ENCODE measurements at places on chromosomes 2 and 18.

DNA sequence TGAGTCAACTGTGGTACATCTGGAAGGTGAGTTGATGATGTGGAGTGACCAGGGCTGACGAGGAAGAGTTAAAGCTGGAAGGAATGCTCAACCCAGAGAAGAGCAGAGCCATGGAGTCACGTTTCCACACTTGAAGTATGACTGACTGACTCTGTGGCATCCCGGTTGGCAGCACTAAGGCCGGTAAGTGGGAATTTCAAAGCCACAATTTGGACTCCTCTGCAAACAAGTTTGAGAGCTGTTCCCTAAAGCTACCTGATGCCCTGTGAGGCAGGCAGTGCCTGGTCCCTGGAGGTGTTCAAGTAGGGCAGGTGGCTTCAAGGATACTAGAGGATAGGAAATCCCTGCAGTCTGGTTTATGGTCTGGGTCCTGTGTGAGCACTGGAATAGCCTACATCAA is 69.3 kb upstream of the ITGB6 start:
- DNase-seq: peak; percentile 24

DNA sequence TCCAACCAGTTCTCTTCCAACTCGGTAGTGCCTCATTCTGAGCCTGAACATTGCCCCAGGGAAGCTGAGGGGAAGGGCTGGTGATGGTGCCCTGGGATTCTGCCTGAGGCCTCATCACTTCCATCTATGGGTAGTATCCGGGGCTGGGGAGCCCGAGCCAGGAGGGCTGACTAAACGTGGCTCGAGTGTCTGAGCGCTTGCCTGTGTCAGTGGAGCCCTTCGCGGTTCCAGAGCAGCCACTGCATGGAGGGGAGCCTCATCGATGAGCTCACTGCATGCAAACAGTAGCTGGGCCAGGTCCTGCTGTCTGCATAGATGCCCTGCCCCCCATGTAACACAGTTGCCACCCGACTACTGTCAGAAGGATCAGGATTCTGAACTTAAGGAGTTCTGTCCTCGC is 129.3 kb downstream of the GLI2 start:
- no peak for DNase-seq

- DNase-seq: peak; percentile 29
Measured at GRCh38 chr2:27735263-27735904, 36.1 kb upstream of the MRPL33 start.

DNA sequence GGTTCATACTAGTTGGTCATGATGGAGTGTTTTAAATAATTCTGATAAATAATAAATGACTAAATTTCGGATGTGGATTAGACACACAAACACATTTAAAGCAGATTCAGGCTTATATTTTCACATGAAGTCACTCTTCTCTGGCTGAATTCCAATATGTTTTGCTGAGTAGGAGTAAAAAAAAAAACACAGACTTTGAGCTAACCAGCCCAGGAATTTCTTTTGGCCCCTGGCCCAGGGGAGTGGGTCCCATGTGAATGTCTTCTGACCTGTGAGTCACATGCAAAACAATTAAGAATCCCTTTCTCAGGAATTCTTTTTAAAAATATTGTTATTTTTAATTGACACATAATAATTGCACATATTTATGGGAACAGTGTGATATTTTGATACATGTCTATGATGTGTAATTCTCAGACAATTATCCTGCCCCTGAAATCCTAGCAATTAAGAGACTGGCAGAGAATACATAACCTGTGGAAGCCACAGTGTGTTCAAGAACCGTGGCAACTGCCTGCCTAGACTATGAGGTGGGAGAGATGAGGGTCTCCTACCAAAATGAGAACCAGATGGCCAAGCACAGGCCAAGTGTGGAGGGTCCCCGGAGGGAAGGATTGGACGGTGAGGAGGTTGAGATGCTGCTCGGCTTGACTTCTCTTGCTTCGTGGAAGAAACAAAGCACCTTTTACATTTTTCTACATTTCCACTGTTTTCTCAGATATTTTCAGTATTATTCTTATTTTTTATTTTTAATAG is 236.4 kb downstream of the PIEZO2 start:
- no peak for DNase-seq

GRCh38 chr2:171044416-171044815 is 115.4 kb downstream of the GORASP2 start:
- no peak for DNase-seq

DNA sequence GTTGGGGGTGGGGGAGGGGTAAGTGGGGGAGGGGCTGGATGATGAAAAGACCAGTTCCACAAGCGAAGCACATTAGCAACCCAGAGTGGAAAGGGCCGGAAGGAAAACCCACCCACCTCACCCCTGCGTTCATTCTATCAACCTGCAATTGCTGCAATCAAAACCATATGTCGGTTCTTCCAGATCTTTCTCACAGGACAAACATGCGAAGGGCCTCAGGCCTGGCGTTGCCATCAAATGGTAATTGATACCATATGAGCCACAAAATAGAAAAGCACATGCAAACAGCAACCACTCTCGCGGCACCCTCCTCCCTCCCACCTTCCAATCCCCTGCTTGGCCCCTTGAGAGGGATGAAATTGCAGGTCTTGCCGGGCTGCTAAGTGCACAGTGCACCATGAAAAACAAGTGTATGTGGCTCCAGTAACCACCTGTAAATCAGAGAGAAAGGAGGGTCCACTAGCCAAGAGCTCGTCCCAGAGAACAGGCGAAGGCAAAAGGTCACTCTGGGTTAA is 287.5 kb downstream of the TCF4 start:
- DNase-seq: no peak

GRCh38 chr2:45439788-45440773 is 171.0 kb downstream of the SRBD1 start:
- DNase-seq: no peak

DNA sequence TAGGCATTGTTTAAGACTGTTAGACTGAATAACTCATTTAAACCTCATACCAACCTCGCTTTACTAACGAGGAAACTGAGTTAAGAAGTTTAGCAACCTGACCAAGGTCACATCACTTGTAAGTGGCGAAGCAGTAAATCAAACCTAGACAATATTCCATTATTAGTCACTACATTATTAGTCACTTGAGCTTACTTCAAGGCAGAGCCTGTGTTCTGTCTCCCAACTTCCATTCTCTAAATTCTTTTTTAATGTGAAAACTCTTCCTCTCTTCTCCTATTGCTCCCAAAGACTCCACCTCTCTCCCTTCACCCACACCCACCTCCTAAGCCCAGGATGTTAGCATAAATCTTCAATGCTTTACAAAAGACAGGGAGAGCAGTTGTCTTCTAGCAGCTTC is 156.5 kb downstream of the ARL6IP6 start:
- DNase-seq: no peak

DNA sequence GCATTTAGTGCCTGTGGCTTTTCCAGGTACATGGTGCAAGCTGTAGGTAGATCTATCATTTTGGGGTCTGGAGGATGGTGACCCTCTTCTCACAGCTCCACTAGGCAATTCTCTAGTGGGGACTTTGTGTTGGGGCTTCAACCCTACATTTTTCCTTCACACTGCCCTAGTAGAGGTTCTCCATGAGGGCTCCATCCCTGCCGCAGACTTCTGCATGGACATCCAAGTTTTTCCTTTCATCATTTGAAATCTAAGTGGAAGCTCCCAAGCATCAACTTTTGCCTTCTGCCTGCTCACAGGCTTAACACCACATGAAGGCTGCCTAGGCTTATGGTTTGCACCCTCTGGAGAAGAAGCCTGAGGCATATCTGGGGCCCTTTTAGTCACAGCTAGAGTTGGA is 492.7 kb downstream of the PIK3C3 start:
- no peak for DNase-seq

DNA sequence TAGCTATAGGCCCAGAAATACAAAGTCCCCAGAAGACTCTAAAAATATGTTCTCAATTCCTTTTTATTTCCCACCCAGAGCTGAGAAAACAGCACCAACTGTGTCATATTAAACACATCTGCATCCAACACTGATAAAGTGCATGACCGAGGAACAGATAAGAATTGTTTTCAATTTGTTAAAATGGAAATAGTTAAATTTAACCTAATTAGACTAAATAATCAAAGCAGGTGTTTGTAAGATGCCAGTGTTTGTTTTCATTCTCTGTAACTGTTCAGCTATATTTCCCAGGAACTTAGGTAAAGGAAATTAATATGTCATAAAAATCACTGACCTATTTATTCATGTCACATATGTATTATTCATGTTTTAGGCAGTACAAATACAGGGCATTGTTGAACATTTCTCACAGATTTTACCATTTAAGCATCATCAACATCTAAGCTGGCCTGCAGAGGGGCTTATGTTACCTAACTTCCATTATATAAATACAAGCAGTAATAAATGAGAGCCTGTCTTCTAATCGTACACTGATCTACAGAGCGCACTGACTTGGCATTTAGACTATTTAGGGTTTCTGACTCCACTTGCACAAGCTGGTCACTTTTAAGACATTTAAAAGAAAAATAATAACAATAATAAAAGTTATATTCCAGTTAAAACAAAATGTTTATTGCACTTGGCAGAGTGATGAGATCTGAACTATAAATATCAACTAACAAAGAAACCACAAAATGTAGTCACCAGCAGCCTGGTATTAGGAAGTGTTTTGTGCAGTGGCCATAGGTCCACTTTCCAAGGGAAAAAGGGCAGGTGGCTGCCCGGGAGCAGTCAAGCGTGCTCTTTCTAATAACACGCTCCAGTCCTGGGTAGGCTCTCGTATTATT is 86.6 kb upstream of the ZFP36L2 start:
- DNase-seq: no peak

DNA sequence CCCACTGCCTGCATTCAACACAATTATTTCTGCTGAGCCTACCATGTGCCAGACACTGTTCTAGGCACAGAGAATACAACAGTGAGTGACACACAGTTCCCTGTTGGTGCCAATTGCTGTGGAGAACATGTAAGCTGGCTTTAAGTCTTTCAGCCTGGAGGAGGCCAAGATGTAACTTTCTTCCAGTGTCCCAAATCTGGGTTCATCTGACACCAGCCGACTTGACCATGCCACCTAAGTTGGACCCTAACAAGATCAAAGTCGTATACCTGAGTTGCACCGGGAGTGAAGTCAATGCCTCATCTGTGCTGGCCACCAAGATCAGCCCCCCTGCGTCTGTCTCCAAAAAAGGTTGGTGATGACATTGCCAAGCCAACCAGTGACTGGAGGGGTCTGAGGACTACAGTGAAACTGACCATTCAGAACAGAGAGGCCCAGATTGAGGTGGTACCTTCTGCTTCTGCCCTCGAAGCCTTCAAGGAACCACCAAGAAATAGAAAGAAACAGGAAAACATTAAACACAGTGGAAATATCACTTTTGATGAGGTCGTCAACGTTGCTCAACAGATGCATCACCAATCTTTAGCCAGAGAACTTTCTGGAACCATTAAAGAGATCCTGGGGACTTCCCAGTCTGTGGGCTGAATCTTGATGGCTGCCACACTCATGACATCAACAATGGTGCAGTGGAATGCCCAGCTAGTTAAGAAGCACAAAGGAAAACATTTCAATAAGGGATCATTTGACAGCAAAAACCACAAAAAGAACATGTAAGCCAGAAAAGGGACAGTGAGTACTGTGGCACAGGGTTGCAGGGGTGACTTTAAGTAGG is 6.3 kb downstream of the TRABD2A start:
- DNase-seq: no peak

DNA sequence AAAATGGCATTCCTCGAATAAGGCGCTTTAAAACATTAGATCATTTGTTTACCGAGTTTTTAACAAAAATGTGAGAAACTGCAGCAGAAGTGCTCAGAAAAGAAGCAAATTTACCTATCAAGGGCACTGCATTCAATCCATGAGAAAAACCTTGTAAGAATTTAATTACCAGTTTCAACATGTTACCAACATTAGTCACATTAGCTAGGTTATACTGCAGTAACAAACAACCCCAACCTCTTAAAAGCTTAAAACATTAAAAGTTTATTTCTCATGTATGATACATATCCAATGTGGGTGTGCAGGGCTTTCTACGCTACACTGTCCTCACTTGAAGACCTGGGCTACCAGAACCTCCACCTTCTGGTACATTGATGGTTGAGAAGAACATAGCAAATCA is 68.1 kb upstream of the CCBE1 start:
- DNase-seq: no peak

- DNase-seq: no peak
Measured at GRCh38 chr2:109447251-109447661, 166.5 kb downstream of the SEPTIN10 start.

GRCh38 chr2:103977668-103978067 is 876.2 kb upstream of the POU3F3 start:
- no peak for DNase-seq

DNA sequence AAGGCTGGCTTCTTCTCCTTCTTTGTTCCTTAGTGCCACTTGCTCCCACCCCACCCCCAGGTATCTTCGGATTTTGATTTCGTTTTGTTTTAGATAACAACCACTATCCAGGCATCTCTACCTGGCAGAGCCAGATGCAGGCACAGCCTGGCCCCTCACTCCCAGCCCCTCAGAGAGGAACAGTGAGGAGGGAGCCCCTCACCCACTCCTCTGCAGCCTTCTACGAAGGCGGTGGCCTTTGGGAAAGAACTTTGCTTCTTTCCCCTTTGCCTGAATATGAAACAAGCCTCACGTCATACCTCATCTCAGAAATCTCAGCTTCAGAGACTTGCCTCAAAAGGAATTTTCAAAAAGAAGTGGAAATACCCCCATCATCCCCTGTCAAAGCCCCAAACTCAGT is 6.3 kb upstream of the CYP26B1 start:
- DNase-seq: no peak

- DNase-seq: no peak
Measured at GRCh38 chr2:4604767-4605166, 901.4 kb downstream of the DCDC2C start.

DNA sequence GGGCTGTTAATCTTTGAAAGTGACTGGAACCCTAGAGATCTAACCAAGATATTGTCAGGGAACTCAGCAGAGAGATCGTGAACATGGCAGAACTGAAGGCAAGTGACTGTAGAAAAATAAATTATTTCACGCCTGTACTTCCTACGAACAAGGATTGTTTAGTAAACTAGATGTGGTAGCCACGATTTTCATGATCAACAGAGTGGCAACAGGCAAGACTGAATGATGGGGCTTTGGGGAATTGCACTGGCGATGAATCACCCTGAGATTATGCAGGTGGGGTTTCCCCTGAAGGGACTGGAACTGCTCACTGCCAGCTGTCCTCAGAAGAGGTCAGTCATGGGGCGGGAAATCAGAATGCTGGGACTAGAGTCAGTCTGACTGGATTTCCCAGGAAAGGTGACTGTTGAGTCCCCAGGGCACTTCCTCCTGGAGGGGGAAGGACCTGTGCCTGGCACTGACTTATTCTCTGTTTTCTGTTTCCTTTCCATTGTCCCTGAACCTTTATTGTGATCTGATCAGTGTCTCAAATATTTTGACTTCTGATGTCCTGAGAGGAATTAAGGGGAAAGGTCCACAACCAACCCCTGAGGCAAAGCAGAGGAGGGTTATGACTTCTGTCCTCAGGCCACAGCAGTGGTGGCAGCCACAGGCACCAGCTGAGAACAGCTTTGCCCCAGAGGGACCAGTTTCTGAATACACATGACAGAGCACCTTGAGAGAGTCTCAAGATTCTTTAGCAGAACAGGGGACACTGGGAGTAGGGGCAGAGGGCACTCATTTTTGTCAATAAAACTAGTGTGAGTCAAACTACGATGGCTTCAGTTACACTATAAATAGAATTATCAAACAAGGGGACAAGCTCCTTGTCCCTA is 70.0 kb downstream of the NAB1 start:
- DNase-seq: no peak
